ENCODE measurements at places on chromosomes 4 and X.

DNA sequence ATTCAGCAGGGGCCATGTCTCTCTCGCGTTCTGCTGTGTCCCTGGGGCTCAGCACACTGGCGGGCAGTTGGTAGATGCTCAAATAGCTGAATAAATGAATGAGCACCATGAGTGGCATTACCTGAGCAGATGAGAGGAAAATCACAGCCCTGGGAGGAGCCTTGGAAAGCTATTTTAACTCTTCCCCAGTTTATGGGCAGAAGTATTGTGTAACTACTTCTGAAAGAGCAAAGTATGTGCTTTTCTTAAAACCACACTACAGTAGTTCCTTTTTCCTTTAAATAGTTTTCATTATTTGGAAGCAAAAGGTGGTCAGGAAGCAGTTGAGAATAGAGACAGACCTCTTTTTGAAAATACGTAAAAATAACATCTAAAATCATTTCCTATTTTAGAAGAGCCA, 3.0 kb upstream of the PLAC1 start:
- DNase-seq, result no peak

- DNase-seq, result no peak
Measured at GRCh38 chr4:166073783-166074182, 200.7 kb downstream of the TLL1 start.

GRCh38 chr4:25560605-25561004, 95.0 kb upstream of the SLC34A2 start:
- no peak for DNase-seq

GRCh38 chrX:154378059-154378798, 866 bp upstream of the EMD start:
- DNase-seq, result peak; percentile 48

GRCh38 chr4:20137176-20137575, 114.5 kb upstream of the SLIT2 start:
- DNase-seq, result peak; percentile 71
